Endodermal cell (in vitro differentiated cells): ENCODE measurements at places on chromosomes 4 and X.
A peak's percentile ranks its signal among the peaks of the same experiment; 100 is the strongest.

DNA sequence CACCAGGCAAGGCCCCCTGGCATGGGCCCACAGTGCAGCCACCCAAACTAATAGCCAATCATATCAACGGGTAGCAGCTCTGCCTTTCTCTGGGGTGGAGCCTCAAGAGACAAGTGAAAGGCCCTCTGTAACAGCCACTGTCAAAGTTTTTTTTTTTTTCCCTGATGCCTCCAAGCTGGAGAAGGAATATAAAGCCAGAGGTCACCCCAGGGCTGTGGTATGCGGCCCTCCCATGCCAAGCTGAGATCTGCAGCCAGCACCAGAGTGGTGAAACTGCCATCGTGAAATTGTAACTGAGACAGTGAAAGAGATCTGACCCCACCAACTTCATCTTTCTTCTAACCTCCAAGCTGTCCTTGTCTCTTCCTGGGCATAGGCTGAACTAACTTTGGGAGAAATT is 407.0 kb downstream of the KLHL4 start:
- DNase-seq, result peak; percentile 40

DNA sequence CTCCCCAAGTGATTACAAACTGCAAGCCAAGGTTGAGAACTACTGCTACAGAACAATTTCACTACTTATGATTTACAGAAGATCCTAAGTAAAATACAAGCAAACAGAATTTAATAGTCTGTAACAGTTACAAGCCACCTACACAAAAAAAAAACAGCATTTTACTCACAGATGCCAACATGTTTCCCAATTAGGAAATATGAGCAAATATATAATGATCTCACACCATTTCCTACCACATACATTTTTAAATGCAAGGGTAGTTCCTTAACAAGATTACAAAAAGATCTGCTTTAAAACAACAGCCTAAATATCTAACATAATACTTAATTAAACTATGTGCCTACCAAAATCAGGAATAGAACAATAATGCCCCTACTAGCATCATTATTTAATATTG is 63.4 kb downstream of the EFHC2 start:
- DNase-seq, result no peak

DNA sequence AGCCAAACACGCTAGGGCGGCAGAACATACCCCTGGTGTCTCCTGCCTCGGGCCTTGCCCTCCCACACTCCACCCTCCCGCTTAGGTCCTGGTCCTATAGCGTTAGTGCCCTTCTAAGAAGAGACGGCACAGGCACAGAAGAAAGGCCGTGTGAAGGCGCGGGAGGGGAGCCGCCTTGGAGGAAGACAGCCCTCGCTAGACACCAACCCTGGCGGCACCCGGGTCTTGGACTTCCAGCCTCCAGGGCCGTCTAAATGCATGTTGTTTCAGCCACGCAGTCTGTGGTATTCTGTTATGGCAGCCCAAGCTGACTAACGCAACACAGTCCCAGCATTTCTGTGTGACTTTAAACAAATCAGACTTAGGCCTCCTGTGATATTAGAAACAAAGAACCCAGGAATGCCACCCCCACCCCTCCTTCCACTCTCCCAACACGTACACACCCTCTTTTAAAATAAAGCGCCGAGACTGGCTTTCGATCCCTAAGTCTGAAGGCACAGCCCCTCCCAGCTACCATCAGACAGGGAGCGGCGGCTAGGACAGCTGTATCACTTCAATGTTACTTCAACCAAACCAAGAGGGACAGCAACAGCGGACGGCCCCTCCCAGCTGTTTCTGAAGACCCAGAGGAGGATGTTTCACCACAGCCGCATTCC is 128.0 kb downstream of the AFAP1 start:
- DNase-seq, result no peak

GRCh38 chr4:70997036-70997435 is 3.6 kb downstream of the DCK start:
- DNase-seq, result no peak

- DNase-seq, result no peak
These were observed 29.7 kb downstream of the EIF4E start for GRCh38 chr4:98899277-98899676.

GRCh38 chrX:40853004-40853815 is 117.9 kb upstream of the MED14 start:
- no peak for DNase-seq

DNA sequence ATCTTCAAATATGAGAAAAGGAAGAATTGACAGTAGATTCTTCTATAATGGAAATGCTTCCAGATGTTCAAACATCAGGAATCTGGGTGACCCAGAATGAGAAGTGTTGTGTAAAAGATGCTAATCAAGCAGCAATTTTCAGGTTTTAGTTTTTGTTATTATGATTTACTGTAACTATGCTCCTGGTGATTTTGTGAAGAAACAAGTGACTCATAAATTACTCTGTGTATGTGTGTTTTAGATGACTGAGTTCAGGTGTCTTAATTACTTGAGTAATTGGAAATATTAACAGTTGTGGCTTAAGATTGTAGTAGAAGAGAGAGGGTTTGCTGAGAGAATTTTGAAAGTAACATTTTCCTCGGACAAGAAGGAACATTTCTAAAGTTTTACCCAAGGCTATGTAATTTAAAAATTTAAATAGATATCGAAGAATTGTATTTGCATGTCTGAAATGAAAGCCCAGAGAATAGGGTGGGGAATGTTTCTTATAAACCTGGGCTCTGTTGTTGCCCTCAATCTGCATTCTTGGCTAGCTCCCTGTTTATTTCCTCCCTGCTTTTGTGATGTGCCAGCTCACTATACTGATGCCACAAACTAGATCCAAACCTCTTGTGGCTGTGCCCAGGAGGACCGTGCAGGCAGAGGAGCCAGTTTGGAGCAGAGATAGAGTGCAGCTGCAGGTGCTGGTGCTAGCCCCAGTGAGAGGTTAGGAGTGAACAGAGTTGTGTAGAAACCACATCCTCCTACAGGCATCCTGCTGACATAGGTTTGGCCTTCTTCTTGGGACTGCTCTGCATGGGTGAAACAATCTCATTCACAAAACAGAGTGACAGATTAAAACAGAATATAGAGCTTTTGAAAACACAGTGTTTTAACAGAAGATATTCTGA is 25.4 kb upstream of the TNIP3 start:
- no peak for DNase-seq

- no peak for DNase-seq
These were observed 20.6 kb downstream of the AP1S2 start for GRCh38 chrX:15834053-15834452.

GRCh38 chr4:21769404-21770147 is 179.0 kb downstream of the KCNIP4 start:
- DNase-seq, result no peak

DNA sequence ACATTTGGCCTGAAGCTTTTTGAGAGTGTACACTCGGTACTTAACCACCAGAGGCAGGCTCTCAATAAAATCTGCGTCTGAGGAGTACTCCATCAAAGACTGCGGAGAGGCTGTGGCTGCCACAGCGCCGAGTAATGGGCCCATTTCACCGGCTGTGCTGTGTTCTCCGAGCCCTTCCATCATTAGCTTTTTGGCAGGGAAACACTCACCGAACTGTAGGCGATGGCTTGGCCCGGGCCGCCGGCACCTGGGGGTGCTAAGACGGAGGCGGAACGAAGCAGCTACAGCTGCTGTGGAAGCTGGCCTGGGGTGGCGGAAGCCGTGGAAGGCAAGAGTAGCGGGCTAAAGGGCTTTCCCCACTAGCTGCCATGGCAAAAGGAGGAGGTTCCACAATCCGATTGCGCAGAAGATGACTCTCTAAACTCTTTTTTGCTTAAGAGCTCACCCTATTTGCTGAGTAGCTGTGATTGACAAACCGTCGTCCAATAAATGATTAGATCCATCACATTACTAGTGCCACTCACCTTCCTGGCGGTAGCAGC is 48.5 kb upstream of the PABPC1L2A start:
- DNase-seq, result peak; percentile 75

GRCh38 chrX:131987252-131987651 is 35.9 kb upstream of the STK26 start:
- no peak for DNase-seq

DNA sequence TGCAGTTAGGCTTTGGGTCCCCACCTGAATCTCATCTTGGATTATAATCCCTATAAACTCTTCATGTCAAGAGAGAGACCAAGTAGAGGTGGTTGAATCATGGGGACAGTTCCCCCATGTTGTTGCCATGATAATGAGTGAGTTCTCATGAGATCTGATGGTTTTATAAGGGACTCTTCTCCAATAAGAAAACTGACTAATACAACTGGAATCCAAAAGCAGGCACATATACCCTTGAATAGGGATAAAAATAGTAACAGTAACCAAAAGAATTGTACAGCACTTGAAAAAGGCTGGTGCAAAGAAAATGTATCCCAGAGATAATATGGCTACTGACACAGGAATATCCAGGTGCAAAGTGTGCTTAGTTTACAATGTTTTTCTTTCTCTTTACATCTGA is 351.5 kb upstream of the MAD2L1 start:
- no peak for DNase-seq

DNA sequence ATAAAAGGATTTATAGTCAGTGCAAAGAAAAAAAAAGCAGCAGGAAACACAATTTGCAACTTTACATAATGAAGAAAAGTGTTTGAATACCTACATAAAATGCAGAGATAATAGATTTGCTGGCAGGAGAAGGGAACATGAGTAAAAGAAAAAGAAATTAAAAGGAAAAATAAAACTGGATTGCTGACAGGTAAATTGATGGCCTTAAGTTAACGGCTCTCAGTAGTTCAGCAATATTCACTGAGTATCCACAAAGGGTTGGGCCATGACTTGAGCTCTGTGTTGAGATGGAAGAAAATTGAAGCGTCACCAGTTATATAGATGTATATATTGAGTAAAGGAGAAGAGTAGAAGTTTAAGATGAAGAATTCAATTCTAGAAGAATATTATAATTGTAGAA is 330.1 kb upstream of the VCX start:
- DNase-seq, result no peak

- peak; percentile 67 for DNase-seq
These were observed 1.3 kb downstream of the PRR32 start for GRCh38 chrX:126820700-126821420.

DNA sequence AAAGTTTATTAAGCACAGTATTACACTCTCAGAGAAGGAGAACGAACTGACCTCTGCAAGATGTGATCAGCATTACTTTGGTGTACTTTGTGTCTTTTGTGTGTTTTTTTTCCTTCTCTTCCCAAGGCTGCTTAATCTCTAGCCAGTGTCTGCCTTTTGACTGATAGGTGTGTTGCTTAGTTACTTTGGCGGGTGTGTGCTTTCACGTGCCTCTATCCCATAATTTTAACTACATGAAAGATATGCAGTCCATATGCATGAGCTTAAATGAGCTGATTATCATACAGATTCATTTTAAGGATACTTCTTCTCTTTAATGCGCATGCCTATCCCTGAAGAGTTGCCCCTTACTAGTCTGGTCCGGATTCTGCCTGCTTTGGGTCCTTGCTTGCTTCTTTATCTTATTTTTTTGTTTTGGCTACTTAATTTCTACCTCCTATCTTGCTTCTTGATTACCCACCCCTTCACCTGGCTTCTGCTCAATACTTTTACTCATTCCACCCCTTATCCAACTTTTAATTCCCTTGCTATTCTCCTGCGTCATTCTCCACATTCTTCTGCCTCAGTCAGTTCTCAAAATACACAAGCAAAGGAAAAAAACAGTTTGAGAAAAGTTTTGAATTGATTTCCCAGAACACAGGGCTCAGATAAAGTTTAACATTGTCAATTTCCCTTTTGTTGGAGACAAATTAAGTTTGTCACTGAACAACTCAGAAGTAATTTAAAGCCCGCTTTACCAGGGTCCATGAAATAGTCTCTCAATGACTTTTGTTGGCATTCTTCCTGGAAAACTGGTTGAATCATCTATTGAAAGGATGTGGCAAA is 182.0 kb downstream of the TENT5D start:
- no peak for DNase-seq

- DNase-seq, result no peak
These were observed 27.3 kb upstream of the FBXW7 start for GRCh38 chr4:152563209-152563608.

DNA sequence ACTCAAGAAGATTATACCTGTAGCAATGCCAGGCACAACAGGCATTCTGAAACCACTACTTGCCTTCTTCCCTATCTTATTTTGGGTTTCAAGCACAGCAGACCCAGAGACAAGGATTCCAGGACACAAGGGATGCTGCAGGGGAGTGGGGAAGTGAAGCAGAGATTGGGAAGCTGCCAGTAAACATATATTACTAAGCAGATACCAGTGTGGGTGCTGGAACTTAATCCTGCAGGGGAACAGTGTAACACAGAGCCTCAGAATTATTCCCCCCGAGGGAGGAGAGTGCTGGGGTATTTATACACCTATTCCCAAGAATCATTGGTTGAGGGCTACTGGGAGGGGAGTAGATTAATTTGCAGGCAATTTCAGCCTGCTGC is 33.3 kb upstream of the MAML3 start:
- DNase-seq, result no peak

DNA sequence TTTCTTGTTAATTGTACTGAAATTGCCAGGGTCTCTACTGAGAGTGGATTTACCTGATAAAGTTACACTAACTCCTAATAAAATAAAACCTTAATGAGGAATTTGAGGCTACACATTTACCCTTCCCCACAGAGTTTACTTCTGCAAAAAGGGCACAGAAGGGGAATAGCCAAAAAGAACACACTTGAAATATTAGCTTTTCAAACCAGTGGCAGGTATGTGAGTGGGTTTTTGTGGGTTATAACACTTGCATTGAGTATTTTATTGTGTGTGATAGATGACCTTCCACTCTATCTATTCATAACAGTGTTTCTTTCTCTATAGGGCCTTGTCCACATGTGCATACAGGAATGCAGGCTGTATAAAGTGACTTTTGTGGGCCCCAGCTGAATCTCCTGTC is 5.0 kb upstream of the GPR174 start:
- no peak for DNase-seq

- DNase-seq, result peak; percentile 39
These were observed 36.7 kb downstream of the PSAPL1 start for GRCh38 chr4:7398104-7398423.

GRCh38 chr4:147516133-147516532 is 35.2 kb downstream of the EDNRA start:
- DNase-seq, result no peak
